ENCODE measurements at places on chromosomes 16 and 17.

GRCh38 chr16:54340531-54340930 lies 53.9 kb upstream of the IRX3 start:
- no peak for DNase-seq

DNA sequence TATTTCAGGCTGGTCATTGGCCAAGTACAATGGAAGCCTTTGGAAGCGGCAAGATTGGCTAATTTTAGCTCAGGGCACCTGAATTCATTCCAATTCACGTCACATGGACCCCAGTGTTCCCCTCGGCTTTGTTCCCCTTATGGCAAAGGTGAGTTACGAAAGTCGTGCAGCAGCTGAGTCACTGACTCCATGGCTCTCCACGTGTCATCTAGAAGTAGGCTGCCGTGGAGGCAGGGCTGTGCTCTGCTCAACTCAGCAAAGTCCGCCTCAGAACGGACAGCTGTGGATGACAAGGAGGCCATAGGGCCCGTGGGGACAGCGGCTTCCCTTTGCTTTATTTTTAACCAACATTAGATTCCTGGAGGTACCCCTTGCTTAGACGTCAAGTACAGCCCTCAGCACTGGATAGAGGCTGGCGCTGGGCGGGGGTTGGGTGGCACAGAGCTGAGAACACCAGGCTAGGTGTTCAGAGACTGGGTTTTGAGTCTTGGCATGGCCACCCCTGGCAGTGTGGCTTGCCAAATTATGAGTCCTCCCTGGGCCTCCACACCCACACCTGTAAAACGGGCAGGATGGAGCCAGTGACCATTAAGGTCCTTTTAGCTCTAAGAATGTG lies 23.6 kb downstream of the ADAD2 start:
- no peak for DNase-seq

GRCh38 chr17:78141437-78142118 lies 4.6 kb upstream of the C17orf99 start:
- DNase-seq, result no peak

DNA sequence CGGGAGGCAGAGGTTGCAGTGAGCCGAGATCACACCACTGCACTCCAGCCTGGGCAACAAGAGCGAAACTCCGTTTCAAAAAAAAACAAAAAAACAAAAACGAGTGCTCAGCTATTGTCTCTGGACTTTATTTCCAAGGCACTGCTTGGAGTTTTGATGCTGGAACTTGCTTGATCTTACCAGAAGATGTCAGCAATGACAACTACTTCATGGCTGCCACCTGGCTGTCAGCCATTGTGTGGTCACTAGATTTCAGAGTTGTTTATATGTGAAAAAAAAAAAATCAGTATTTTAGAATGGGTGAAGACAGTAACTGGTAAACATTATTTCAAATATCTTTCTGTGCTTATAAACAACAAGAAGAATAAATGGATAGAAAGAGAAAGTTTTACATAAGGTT lies 26.3 kb upstream of the OR4D1 start:
- DNase-seq, result peak; percentile 55

DNA sequence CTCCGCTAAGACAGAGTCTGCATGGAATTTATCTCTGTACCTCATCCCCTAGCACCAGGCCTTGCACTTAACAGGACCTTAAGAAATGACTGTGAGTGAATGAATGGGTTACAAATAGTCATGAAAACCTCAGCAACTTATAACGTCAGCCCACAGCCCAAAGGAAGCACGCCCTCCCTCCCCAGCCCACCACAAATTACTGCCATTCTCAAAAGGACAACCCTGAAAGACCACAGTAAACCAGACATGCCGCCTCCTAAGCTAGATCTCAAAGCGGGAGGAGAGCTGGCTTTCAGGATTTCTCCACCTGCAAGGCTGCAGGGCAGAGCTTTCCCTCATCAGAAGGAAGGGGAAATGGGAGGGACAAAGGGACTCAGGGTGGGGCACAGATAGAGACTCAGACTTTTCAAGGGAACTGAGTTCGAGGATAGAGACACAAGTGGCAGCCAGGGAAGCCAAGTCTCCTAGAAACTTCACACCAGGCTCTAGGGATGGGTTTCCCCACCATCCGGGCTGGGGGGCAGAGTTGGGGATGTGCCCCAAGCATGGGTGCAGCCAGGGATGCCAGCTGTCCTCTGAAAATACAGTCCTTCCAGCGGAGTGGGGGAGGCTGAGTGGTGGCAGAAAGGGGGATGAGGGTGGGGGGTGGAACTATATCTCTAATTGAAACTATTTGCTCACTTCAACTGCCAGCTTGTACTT lies 56.7 kb downstream of the PLXDC1 start:
- DNase-seq, result peak; percentile 86

DNA sequence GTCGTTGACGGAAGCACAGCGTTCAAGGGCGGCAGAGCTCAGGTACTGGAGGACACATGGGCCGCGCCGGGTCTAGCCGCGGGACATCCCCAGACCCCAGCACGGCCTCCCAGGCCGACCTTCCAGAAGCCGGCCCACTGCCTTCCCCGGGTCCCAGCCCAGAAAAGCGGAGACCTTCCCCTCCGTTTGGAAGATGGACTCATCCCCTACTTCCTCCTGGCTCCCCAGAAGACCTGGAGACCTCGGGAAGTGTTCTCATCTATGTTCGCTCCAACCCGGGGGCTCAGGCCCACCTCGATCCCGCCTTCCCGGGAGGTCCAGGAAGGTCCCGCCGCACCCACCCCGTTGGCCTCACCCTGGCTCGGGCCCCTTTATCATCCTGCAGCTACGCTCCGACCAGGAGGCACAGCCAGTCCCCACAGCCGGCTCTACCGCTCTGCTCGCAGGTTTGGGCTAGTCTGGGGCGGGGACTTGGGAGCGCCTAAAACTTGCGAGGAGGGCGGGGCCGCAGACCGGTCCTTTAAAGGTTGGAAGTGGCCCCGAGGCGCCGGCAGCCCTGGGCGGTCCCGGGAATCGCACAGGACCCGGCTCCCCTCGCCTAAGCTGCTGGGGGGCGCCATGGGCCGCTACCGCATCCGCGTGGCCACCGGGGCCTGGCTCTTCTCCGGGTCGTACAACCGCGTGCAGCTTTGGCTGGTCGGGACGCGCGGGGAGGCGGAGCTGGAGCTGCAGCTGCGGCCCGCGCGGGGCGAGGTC lies at the start of gene ALOX12:
Gene ALOX12, plus strand, starts transcription at position 550 of the 756 bp plus-strand sequence. Its CDS starts 69 bp downstream, at position 619.
- no peak for DNase-seq

- DNase-seq, result no peak
These were observed 83.0 kb downstream of the OR1D5 start for GRCh38 chr17:2980211-2980903.

GRCh38 chr16:11627822-11628457 lies 40.3 kb upstream of the SNN start:
- DNase-seq, result no peak

DNA sequence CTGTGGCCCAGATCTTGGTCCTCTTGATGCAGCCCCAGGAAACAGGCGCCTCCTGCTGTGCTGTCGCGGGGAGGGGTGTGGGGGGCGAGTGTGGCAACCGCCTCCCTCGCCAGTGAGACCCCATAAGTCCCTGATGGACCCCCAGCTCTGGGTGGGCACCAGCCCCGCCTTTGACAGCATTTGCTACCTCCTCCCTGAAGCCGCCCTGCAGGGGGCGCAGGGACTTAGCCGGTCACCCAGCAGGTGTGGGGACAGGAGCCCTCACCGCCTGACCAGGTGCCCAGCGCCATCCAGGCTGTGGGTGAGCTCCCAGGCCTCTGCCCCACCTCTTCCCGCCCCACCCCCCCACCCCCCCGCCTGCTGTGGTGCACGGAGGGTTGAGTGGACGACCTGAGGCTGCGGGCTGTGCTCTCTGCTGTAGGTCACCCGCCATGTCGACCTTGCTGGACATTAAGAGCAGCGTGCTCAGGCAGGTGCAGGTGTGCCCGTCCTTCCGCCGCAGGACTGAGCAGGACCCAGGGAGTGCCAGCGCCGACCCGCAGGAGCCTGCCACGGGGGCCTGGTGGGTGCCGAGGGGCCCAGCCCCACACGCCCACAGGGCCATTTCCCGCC lies 4.8 kb downstream of the BAIAP3 start:
- DNase-seq, result no peak

- DNase-seq, result no peak
These were observed 286.7 kb downstream of the IRX3 start for GRCh38 chr16:53999841-54000240.

DNA sequence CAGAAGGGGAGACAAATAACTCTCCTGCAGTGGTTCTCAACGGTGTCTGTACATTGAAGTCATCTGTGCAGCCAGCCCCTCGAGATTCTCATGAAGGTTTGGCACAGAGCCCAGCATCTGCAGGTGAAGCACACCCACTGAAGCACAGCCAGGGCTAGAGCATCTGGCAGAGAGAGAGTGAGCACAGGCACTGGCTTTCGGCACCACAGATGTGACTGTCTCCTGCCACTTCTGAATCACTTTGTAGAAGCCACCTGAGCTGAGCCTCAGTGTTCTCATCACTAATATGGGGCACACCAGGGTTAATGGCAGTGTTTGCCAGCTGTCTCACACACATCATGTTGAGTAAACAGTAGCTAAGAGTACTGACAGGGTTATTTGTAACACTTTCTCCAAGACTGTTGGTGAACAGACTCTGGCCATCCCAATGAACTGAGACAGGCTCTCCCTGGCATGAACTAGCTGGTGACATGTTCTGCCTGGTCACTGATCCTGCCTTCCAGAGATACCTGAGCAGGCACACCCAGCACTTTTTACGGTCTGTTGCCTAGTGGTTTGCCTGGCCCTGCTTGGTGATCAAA lies 10.9 kb downstream of the HSPB9 start:
- DNase-seq, result no peak

DNA sequence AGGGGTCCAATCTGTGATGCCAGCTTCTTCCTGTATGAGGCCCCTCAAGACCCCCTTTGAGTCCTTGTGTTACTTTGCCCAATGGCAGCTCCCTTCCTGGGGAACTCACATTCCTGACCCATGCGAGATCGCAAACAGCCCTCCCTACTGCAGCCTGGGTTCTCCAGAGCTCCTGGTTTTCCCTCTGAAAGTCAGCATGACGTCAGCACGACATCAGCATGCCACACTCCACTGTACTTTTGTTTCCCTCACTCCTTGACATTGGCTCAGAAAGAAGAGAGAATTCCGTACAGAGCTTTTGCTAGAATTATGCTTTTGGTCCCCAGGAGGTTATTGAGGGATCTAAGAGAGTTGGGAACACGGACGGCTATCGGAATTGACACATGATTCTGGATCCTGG lies 168.1 kb upstream of the PIRT start:
- no peak for DNase-seq

GRCh38 chr16:87363771-87364455 lies 19.7 kb downstream of the FBXO31 start:
- DNase-seq, result no peak

DNA sequence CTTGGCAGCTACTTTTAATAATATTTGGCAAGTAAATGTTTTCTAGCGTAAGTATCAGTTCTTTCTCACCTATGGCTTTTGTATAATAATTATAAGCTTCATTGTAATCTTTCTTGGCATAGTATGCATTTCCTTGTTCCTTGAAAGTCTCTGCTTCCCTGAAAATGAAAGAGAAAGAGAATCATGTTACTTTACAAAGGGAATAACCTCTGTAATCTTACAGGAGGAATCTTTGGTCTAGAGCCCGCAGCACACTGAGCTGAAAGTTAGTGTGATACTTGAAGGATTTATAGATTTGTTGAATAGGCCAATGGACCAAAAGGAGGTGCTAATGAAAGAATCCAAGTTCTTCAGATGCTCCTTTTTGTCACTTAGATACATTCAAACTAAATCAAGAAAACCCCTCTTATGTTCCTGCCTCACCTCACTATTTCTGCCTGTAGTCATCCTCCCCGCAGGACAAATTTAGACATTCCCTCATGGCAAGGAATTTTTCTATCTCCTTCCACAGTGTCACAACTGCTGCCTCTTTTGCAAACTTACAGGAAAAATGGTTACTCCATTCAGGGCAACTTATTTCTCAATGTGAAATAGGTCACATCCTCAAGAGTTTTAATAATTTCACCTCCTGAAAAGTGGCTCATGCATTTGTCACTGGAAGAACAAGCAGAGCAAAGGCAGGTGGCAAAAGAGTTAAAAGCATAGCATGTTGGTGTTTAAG lies 16.7 kb downstream of the DNAJC7 start:
- no peak for DNase-seq

DNA sequence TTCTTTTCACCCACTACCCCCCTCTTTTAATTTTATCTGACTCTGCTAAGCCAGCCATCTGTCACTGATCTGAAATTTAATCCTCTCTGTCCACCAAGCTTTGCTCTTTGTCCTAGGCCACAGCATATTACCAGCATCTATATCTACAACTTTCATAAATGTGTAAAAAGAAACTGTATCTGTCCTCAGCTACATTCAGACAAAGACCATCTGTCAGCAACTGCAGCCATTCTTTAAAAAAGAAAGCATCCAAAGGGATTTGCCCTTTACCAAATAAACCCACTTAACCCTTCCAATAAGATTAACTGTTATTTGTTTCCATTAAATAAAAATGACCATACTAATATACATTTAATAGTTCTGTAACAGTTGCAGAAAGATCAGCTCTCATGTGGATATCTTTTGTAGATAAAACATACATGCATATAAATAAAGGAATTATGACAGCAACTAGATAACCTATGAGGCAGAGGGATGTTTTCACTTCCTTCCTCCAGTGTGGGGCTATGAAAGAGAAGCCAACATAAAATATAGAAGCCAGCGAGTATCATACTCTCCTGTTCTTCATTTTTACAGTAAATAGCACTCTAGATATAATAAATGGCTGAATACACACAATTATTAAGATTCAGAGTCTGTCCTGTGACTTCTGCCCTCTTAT lies 602.5 kb upstream of the SALL1 start:
- DNase-seq, result no peak

DNA sequence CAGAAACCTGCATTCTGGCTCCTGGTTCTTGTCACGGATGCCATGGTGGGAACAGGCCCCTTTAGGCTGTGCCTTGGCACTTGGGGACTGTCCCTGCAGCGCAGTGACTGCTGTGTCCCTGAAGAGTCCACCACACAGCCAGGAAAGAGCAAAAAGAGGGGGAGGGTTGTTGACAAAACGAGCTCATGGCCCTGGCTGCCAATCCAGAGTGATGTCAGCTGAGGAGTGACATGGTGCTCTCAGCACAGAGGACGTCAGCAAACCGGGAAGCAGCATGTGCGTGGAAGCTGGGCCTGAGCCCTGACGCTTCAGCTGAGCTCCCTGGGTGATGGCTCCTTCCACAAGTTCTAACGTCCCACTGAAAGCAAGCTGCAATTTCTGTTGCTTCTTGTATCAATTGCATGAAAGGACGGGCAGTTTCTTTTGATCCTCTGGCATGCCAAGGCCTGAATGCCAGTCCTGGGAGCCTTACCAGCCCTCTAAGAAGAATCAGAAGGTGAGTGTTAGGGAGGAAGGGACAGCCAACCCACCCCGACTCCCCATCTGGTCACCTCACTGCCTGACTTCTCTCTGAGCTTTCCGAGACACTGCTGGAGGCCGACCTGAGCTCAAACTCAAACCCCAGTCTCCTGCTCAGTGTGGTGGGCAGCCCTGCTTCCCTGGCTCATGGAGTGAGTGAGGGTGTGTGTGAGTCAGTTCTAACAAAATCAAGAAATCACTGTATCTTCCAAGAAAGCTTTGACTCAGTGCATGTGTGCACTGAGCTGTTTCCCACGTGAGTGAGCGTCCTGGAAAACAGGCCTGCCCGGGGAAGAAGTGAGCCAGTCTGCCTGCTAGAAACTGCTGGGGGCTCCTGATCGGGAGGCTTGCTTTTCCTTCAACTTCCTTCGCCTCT lies 14.7 kb upstream of the WNT3 start:
- no peak for DNase-seq

- DNase-seq, result peak; percentile 61
These were observed 16.1 kb downstream of the WIPI1 start for GRCh38 chr17:68441070-68441770.
